ENCODE measurements at places on chromosomes 6 and 20.

DNA sequence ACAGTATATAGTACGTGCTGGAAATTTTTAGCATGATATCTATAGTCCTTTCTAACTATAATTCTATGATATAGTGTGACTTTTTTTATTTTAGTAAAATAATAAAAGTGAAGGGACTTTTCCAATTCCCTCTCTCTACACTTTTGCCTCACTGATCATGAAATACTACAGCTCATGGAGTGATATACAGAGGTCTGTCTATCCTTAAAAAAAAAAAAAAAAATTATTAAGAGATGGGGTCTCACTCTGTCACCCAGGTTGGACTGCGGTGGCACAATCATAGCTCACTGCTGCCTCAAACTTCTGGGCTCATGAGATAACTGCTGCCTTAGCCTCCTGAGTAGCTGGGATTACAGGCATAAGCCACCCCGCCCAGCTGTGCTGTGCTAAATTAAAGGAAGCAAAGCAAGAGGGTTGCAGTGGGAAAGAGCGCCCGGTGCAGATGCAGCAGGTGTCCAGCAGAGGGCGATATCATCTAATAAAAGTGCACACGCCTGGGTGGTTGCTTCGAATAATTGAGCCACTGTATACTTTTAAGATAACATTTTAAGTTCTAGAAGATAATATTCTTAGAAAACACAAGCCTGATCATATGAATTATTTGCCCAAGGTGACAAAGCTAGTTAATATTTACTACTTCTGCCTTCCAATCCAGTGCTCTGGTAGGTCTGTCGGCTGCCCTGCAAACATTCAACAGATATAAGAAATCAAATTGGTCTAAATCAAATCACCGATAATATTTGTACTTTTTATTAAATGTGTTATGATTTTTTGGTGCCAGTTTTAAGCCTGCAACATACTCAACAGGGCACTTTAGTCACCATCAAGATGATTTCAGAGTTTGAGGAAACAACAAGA, 94.9 kb upstream of the NT5E start:
- DNase-seq, result peak; percentile 38

DNA sequence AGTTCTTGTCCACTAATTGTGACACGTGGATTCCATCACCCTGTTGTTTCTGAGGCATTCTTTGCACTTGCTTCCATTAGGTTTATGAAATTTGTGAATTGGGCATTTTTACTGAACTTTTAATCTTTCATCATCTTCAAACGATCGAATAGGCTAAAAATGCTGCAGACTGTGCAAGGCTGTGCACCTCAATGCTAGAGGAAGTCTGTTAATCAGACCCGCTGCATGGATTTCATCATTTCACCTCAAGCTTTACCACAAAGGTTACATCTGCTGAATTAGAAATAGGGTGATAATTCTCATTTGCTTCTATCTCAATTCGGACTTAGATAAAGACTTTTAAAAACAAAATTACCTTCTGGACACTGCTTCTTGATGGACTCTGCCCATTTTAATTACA, 27.8 kb upstream of the F13A1 start:
- DNase-seq, result no peak

GRCh38 chr6:131861381-131861780, 53.6 kb downstream of the ENPP1 start:
- no peak for DNase-seq

DNA sequence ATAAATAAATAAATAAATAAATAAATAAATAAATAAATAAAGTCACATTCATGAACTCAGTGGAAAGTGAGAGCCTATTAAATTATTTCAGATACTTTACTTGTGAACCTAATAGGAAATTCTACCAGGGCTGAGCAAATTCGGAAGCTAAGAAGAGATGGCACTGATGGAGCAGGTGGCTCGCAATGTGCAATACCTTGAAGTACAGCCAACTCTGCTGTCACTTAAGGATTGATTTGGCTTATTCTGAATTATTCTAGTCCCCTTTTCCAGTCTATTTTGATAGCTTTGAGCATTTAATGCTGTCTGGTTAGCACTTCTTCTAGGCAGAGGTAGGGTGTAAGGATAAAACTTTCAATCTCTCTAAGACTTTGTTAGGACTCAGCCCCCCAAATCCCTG, 395.8 kb upstream of the PLCB4 start:
- DNase-seq, result no peak

GRCh38 chr20:20547876-20548266, 164.6 kb downstream of the RALGAPA2 start:
- no peak for DNase-seq

- DNase-seq, result no peak
Observed at GRCh38 chr6:138008791-138009190, 98.4 kb downstream of the PERP start.

DNA sequence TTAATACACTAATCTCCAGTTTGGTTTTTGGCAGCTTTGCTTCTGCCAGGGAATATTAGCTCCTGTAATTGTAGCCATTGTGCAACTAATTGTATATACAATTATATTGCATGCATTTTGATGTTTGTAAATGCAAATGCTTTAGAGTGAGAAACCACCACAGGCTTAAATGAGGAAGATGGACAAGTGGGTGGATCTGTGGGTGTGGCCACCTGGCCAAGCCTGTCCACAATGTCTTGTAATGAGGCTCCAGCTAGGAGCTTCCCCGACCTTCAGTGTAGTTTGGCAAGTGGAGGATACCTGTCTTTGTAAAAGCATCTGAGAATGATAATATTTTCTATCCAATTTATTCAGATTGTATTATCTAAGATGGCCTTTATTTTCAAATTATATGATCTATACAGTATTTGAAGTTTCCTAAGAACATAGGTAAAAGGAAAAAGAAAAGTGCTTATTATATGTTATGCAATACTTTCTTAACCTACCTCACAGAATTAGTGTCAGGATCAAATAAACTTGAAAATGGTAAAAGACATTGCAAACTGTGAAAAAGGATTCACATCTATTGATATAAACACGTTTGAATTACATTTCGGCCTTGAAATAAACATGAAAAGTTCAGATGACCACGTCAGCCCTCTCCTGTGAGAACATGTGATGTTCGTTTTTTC, 49.3 kb upstream of the ARID1B start:
- DNase-seq, result no peak

DNA sequence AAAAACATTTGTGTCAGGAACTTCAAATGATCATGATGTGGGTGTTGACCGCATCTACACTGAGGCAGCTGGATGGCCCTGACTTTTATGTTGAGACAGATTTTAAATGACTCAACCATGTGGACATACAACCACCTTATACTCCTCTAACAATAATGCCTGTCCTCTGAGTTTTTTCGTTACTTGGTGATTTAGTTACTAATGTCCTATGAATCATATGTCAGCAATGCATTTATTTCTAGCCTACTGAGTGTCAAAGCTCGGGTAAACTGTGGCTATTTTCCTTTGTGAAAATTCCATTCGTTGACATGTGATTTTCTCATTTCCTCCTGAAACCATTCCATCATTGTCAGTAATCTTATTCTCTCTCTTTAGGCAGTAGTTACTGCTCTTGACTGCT, 38.9 kb upstream of the NKX2-4 start:
- DNase-seq, result no peak

- no peak for DNase-seq
Observed at GRCh38 chr6:154232013-154232910, 124.3 kb downstream of the IPCEF1 start.

DNA sequence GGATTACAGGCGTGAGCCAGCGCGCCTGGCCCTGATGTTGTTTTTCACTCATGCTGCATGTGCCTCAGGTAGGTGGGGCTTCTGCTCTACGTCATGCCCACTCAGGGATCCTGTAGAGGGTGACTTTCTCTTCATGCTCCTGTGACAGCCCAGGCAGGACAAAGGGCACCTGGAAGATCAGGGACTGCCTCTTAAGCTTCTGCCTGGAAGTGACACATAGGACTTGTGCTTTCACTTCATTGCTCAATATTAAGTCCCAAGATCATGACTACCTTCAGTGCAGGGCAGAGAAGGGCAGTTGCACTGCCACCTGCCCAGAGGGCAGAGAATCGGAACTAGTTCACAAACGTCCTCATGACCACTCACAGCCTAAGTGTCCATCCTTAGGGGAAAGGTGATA, 249.5 kb upstream of the SULF2 start:
- DNase-seq, result no peak

GRCh38 chr6:22925920-22926789, 356.8 kb downstream of the HDGFL1 start:
- no peak for DNase-seq

DNA sequence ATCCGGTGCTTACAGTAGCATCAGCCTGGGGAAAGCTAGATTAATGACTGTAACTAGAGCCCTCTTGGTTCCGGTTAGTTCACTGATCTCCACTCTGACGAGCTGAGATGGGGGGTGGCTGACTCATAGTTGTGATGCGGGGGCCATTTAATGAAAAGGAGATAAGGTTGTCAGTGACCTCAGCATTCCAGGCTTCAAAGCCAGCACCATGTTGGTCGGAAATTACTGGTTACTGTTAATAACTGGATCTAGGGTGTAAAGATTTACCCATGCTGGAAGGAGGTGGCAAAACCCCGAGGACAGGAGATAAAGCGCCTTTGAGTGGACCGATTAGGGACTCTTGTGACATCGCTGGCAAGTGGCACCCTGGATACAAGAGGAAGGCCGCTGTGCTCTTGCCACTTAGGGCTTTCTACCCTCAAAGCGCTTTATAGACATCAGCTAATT, 21.1 kb downstream of the FOXC1 start:
- no peak for DNase-seq

- DNase-seq, result no peak
Observed at GRCh38 chr6:157143171-157143889, 180.0 kb downstream of the TMEM242 start.

GRCh38 chr6:51790946-51791345, 296.5 kb downstream of the PKHD1 start:
- no peak for DNase-seq

GRCh38 chr20:61923371-61924166, 142.1 kb downstream of the TAF4 start:
- no peak for DNase-seq

DNA sequence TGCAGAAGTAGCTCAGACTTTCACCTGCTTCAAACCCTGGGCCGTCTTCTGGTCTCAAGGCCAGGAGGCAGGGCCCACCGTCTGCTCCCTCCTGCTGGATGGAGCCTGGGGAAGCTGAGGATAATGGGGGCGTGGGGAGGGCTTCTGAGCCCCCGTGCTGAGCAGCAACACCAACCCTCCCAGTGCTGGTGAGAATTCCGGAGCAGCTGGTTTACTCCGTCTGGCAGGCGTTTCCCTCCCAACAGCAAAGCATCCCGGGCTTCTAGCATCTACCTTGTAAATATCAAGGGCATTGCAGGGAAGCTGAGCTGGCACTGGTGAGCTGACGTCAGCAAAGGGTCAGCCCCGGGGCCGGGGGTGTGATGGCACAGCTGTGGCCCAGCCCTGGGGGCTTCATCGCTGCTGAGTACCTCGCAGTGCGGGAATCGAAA, 16.8 kb upstream of the CHRNA4 start:
- DNase-seq, result no peak

- DNase-seq, result no peak
Observed at GRCh38 chr6:26502626-26503025, 2.5 kb downstream of the BTN1A1 start.

- DNase-seq, result no peak
Observed at GRCh38 chr20:46987001-46987400, 92.4 kb downstream of the EYA2 start.

DNA sequence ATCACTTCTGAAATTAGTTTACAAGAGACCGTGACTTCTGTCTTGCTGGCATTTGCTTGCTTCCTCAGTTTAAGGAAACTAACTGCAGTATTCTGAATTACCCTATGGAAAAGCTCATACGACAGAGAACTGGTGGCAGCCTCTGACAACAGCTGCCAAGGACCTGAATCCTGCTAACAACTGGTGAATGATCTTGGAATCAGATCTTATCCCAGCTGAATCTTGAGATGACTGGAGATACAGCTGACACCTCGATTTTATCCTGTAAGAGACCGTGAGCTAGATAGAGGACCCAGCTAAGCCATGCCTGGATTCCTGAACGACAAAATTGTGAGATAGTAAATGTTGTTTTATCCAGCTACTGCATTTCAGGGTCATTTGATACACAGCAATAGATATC, 202.3 kb downstream of the OGFRL1 start:
- DNase-seq, result no peak

DNA sequence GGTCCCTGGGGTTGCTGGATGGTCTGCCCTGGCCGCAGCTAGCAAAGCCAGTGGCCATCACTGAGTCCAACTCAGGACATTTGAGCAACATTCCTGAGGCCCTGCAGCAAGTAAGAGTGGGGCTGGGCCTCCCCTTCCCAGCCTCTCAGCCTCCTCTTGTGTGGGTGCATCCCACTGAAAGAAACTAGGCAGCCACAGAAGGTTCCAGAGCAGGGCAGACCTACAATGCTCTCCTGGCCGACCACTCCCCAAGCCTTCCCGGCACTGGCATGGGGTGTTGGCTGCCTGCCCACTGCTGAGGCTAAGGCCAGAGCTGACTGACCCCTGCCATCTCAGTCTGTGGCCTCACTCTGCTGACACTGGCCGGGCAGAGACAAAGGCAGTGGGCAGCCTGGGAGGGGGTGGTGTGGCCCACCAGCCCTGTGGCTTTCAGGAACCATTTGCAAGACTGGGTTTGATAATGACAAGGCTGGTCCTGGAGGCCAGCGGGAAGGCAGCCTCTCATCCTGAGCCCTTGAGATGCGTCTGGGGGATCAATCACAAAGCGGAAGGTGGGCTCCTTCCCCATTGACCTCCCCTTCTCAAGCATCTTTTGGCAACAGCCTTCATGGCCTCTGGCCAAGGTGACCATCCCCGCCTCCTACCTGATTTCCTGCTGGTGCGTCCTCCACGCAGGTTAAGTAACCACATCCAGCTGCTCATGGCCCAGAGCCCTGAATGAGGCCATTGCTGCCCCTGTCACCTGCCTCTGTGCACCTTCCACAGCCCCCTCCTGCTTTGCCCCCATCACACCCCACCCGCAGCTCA, 9.6 kb downstream of the DLGAP4 start:
- DNase-seq, result no peak

- DNase-seq, result no peak
Observed at GRCh38 chr6:166343150-166343487, 774 bp upstream of the SFT2D1 start.

- DNase-seq, result no peak
Observed at GRCh38 chr6:41566961-41567360, 20.8 kb downstream of the FOXP4 start.

DNA sequence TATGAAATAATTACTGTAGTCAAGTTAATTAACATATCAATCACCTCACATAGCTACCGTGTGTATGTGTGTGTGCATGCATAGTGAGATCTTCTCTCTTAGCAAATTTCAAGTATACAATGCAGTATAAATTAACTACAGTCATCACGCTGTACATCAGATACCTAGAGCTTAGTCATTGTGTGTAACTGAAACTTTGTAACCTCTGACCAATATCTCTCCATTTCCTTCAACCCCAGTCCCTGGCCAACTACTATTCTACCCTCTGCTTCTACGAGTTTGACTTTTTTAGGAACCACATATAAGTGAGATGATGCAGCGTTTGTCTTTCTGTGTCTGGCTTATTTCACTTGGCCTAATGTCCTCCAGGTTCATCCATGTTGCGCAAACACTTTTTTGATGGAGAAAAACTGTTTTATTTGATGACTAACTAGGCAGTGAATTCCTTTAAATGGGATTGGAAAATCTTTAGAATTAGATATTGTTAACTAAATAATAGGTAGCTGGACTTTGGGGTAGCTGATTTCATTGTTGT, 459.5 kb downstream of the DHX35 start:
- no peak for DNase-seq
